ENCODE measurements at places on chromosomes 1 and 21.
A peak's percentile ranks its signal among the peaks of the same experiment; 100 is the strongest.

GRCh38 chr21:22804151-22804550, 1805.9 kb downstream of the NCAM2 start:
- DNase-seq: no peak

DNA sequence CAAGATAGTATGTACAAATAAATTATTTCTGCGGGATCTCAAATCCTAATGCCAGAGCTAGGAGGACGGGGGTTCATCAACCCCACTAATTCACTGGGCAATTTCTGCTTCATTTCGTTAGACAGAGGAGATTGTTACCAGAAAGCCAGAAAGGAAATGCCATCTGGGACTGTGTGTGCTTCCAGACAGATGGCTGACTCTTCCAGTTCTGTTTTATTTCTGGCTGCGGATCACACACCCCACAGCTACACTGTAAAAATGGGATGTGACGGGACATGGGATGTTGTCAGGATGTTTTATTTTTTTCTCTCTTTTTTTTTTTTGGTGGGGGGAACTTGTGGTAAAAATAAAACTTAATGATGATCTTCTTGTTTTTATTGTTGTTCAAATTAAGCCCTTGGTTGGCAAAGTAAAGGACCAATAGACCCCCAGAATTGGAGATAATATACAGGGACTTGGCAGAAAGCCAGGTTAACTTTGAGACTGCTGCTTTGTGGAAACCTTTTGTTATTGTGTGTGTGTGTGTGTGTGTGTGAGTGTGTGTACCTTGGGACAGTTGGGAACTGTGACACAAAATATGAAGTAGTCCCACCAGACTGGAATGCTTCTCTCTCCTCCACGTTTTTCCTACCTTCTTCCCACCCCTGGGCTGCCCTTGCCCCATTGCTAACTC, 114.5 kb downstream of the NUF2 start:
- DNase-seq: no peak

DNA sequence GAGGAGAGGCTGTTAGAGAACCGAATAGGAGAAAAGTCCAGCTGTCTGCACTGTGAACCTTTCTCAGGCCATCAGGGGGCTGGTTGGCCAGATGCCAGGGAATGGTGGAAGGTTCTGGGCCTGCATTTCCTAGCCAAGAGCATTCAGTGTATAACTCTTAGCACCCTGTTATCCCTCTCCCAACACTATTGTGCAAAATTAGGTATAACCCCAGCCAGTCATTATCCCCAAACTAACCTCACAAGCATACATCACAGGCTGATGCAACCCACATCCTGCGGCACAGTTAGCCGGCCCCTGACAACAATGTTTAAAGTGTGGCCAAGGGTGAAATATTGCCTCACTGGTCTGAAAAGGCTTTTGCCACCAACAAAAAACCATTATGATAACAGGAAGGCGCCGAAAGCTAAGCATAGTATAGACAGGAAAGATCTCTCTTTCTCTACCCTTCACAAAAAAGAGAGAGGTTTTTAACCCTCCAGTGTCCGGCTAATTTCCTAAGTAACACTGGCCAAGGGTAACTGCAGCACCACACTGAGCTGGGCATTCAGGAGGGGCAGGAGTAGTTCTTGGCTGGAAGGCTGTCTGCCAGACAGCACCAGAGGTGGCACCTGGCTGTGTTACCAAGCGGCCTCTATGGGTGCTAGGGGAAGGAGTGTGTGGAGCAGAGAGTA, 77.3 kb upstream of the BCAR3 start:
- DNase-seq: peak; percentile 6

DNA sequence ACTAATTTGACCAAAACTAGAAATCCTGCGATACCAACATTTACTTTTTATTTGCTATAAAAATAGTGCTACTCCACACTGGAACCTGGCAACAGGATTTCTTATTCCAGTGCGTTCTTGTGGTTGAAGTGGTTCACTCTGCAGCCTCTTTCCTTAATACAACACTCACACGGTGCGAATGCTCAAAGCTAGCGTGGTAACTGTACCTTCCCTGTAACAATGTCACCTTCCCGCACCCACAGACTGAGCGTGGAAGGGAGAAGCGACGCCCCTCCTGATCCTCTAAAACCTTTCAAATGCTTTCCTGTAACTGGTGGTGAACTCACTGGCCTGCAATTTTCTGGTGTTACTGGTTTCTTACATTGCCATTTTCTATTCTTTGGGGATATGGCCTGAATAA, 132.2 kb downstream of the LRRC53 start:
- DNase-seq: no peak

- DNase-seq: no peak
Measured at GRCh38 chr1:188778578-188778977, 1699.1 kb downstream of the BRINP3 start.

DNA sequence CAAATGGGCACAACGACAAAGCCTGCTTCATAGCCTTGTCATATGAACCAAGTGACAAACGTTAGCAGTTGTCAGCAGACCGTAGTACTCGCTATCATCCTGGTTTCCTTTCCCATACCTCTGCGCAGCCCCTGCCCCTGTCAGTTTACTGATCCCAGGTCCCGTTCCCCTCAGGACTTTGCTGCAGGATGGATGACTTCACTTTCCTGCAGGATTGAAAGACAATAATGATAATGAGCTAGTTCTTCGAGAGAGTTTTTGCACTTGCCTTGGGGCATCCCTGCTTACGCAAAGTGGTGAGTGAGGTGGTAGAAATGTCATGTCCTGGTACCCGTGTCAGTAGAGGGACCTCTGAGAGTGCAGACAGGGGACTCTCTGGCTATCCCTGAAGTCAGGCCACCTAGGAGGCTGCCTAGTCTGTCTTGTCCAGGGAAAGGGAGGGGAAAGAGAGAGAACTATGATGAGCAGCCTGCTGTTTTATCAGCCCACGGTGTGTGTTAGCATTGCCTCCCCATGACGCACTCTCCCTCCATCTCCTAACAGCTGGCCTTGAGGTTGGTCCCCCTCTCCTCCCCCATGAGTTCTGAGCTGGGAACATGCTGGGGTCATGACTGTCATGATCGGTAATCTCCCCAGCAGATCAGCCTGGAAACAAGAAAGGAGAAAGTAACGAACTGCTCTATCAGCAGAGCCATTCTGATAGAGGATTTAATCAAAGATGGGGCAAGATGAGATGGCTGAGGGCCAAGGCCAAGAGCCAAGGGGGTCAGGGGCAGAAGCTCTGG, 53.7 kb downstream of the ELK4 start:
- no peak for DNase-seq

DNA sequence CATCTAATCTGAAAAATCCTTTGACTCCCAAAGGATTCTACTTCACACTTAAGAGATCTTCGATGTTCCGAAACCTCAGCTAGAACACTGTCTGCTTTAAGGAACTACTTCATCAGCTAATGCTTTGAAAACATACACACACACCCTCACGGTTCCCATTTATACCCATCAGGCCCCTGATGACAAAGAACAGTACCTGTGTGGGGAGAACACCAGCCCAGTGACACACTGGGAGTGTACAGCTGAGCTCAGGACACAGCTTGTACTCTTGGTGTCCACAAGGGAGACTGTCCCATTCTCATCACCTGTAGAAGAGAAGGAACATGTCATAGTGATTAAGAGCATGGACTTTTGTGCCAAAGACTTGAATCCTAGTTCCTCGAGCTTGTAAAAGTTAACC, 6.6 kb downstream of the WDR77 start:
- DNase-seq: no peak

GRCh38 chr1:65247419-65248359, 61.7 kb upstream of the DNAJC6 start:
- no peak for DNase-seq

GRCh38 chr1:61583703-61584102, 141.2 kb downstream of the TM2D1 start:
- DNase-seq: no peak

GRCh38 chr1:25711555-25712298, 88.3 kb upstream of the SELENON start:
- no peak for DNase-seq

DNA sequence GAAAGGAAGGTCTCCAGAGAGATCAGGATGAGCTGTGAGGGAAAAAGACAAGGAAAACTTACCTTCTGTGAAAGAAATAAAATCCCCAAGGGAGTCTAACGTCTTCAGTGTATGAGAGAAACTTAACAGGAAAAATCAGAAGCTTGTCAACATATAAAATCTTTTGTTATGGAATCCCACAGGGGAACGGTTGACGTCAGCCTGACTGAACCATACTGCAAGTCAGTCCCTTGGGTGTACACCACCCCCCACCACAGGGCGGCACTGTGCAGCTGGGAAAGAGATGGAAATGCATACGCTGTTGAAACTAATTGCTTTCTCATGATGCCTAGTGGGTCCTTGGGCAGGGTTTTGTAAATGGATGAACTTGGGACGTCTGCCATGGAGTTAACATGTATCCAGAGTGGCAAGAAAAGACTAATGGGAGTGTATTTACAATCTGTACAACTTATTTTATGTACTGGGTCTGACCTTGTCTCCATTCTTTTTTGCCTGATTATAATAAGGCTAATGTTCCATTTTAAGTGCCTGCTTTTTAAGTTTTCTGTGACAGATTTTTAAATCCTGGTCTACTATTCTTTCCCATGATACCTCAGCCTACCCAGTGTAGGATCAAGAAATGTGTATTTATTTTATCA, 22.7 kb downstream of the UTP25 start:
- DNase-seq: no peak

DNA sequence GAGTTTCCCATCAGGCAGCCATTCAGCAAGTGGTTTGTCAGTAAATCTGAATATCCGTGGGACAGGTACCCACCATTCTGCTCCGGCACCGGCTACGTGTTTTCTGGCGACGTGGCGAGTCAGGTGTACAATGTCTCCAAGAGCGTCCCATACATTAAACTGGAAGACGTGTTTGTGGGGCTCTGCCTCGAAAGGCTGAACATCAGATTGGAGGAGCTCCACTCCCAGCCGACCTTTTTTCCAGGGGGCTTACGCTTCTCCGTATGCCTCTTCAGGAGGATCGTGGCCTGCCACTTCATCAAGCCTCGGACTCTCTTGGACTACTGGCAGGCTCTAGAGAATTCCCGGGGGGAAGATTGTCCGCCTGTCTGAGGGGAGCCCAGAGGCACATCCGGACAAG, 48.4 kb downstream of the B3GALT5 start:
- no peak for DNase-seq

DNA sequence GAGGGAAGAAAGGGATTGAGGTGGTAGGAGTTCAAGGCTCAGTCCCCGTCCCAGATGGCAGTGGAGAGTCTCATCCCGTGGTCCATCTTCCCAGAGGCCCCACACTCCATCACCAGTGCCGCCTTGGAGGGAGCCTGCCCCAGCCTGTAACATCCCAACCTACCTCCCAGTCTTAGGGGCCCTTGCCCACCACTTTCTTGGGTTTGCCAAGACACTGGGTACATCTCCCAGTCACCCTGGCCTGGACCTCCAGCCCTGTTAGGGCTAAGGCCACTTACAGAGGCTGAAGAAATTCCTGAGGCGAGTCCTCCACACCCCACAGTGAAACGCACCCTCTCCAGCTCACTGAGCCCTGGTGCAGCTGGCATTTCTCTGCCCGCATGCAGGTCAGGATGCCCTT, 3.3 kb downstream of the TMEM200B start:
- no peak for DNase-seq

DNA sequence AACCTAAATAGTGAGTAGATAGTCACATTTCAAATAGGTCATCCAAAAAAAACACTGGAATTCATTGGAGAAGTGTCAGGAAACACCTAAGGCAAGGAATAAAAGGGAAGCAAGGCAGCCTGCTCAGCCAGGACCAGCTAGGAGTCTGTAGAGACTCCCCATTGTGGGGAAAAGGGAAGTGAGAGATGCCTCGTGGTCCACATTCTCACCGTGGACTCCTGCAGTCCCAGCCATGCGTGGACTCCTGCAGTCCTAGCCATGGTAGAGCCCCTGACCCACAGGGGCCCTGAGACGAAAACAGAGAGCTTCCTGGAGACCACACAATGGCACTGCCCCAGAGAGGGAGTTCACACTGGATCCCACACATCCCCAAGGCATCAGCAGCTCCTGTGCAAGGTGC, 97.5 kb downstream of the LRIG2 start:
- DNase-seq: no peak

- DNase-seq: no peak
Measured at GRCh38 chr1:69246710-69247109, 321.0 kb upstream of the LRRC7 start.

GRCh38 chr1:91684481-91685196, 184.0 kb downstream of the CDC7 start:
- DNase-seq: no peak

DNA sequence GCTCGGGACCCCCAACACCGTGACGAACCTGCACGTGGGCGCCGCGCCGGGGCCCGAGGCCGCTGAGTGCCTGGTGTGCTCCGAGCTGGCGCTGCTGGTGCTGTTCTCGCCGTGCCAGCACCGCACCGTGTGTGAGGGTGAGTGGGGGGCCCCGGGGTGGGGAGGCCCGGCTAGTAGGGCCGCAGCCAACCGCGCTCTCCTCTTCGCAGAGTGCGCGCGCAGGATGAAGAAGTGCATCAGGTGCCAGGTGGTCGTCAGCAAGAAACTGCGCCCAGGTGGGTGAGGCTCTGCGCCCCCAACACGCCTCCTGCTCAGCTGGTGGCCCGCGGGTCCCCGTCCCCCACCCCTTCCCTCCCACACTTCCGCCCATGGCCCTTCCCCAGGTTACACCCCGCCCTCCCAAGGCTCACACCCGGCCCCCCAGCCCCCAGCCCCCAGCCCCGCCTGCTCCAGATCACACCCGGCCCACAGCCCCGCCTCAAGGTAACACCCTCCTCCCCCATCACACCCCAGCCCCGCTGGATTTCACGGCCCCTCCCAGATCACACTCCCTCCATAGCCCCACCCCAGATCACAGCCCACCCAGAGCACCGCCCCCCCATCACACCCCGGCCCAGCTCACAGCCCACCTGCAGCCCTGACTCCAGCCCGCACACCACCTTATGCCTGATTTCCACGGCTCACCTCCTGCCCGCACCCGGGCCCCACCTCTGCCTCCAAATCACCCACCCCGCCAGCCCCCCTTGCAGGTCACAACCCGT, 2.4 kb upstream of the MMP23B start:
- DNase-seq: peak; percentile 82

- no peak for DNase-seq
Measured at GRCh38 chr1:27760426-27760825, 12.6 kb upstream of the STX12 start.

GRCh38 chr1:83418558-83418957, 580.4 kb downstream of the TTLL7 start:
- DNase-seq: no peak

DNA sequence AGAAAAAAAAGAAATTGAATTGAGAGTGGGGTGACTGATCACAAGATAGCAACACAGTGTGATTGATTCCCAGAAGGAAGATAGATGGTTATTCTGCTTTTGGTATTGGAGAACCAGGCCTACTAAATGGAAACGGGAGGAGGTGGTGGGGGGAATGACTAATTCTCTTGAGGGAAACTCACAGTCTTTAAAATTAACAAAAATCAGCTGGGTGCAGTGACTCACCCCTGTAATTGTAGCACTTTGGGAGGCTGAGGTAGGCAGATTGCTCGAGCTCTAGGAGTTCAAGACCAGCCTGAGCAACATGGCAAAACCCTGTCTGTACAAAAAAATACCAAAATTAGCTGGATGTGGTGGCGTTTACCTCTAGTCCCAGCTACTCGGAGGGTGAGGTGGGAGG, 134.6 kb upstream of the PDE4B start:
- no peak for DNase-seq

GRCh38 chr1:7526867-7527732, 244.0 kb upstream of the VAMP3 start:
- DNase-seq: no peak

Data from CD8-positive, alpha-beta memory T cell (primary cell).